ENCODE measurements at places on chromosomes 4 and X.

- DNase-seq = no peak
Observed at GRCh38 chr4:160563552-160564282, 1460.8 kb downstream of the RAPGEF2 start.

DNA sequence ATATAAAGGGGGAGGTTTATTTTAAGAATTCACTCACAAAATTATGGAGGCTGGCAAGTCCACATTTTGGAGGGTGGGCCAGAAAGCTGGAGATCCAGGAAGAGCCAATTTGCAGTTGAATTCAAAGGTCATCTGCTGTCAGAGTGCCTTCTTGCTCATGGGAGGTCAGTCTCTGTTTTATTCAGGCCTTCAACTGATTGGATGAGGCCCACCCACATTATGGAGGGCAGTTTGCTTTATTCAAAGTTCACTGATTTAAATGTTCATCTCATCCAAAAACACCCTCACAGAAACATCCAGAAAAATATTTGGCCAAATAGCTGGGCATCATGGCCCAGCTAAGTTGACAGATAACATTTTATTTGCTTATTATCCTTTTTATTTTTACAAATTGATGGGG is 59.5 kb downstream of the SEPSECS start:
- no peak for DNase-seq

DNA sequence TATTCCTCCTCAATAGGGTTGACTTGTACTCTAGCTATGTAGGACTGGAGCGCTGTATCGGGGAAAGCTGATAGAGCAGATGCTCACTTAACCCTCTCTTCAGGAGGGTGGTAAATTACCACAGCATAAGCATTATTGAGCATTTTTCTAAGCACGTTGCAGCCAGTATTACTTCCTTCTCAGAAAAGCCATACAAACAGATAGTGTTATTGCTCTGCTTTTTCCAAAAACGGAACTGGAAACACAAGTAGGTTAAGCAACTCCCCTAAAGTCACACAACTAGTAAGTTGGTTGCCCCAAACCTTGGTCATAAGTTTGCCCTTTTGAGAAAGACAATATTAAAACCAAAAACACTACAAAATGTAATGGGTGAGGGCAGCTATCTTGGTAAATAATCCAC is 73.9 kb downstream of the REELD1 start:
- DNase-seq = no peak

- DNase-seq = peak; percentile 71
Observed at GRCh38 chr4:139142087-139142486, 34.9 kb downstream of the ELF2 start.

DNA sequence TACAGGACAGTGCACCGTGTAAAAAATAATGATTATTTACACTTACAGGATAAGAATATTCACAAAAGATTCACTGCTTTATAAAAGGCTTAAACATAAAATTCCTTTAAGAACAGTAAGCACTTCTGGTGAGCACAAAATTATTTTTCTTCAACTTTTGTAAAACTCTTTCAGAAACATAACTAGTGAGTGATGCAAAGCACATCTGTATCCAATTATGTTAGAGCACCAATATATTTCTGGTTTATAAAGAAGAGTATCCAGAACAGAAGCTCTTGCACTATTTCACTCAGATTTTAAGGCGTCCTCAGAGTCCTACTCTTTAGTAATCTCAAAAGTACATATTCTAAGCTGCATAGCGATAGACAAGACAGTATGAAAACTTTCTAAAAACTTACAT is 276.0 kb downstream of the C4orf33 start:
- DNase-seq = no peak

GRCh38 chrX:55480390-55481062 is 9.1 kb downstream of the USP51 start:
- DNase-seq = no peak

- peak; percentile 29 for DNase-seq
Observed at GRCh38 chr4:138039010-138039409, 203.1 kb downstream of the SLC7A11 start.

DNA sequence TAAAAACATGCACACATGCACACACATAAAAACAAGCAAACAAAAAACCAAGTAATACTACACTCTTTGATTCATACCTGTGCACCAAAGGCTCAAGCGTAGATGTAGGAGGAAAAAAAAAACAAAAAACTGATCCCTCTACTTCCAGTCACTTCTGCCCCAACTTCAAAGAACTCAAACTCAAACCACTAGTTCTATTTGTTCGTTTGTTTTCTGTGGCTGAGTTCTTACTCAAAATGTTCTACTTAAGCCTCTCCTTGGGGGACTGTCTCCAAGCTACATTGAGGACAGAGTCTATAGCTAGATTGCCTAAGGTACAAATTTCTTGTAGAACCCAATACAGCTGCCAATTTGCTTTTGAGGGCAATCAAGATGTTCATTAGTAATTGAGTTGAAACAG is 171.0 kb upstream of the ATOH1 start:
- no peak for DNase-seq

DNA sequence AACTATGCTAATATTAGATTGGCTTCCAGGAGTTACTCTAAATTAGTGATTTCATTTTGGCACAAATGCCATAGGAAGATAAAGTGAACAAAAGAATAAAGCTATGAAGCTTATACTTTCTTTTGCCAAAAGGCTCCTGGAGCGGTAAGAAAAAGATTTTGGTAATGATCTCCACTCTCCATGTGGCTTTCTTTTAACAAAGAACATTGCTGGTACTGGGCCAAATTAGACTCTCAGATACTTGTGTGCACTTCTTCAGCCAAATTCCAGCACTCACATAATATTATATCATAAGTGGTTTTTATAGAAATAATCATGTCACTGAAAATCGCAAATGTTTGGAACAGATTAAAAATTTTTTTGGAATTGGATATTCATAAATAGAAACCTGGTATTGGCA is 142.4 kb upstream of the FGF13 start:
- no peak for DNase-seq

- no peak for DNase-seq
Observed at GRCh38 chr4:4923201-4923600, 63.7 kb downstream of the MSX1 start.

DNA sequence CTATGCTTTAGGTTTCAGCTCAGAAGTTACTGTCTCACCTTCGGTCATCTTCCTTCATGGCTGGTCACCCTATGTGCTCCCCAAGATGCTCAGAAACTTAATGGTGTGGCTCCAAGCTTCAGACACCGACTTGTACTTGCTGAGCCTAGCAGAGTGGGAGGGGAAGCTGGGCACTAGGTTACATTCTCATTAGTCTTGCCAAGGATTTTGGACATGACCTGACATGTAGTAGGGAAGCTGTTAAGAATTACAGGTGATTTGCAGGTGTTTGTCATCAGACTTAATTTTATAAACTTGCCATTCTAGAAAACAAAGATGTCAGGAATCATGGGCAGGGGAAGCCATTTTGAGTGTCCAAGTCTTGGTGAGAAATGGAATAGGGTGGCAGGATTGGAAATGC is 72.4 kb downstream of the CCNG2 start:
- no peak for DNase-seq

GRCh38 chr4:16334601-16335000 is 108.3 kb upstream of the TAPT1 start:
- DNase-seq = no peak

DNA sequence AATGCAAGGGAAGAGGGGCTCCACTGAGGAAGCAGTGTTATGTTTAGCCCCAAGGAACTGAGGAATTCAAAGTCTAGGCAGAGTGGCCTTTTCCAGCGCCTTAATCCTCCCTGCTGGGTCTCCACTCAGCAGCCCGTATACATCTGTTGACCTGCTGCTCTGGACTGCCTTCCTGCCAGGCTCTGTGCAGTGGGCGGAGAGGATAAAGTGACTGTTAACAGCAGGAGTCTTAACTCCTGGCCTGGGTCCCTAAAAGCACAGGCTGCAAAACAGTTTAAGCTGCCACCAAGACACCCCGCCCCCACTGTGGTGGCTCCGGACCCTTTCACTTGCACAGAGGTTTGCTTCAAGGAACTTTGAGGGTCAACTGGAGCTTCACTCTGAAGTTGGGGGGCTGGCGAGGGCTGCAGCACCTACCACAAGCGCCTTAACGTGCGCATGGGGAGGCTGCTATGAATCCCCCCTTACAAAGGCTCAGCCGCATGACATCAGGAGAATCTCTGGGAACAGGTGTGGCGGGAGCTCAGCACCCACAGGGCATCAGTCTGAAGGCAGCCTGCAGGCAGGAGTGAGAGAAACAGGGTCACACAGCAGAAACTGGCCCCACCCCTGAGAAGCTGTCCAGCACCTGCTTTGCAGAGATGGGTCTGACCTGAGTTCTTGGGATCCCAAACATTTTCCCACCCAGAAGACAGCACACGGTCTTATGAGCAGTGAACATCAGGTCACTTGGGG is 358.2 kb upstream of the GATB start:
- DNase-seq = no peak

DNA sequence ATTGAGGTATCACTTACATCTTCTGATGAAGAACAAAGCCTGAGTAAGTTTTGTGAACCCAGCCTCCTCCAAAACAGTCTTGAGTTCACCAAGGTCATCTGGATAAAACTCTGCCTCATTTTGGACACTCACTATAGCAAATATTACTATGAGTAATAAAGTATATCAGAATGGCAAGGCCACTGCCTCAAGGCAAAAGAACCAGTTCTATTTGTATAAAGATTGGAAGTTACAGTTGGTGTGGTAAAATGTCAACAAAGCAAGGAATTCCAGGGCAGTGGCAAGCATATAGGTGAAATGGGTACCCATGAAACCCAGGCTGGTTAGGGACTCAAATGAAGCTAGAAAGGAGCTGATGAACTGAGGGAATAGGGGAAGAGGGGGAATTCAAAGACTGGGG is 2.4 kb upstream of the ARHGEF6 start:
- peak; percentile 33 for DNase-seq

DNA sequence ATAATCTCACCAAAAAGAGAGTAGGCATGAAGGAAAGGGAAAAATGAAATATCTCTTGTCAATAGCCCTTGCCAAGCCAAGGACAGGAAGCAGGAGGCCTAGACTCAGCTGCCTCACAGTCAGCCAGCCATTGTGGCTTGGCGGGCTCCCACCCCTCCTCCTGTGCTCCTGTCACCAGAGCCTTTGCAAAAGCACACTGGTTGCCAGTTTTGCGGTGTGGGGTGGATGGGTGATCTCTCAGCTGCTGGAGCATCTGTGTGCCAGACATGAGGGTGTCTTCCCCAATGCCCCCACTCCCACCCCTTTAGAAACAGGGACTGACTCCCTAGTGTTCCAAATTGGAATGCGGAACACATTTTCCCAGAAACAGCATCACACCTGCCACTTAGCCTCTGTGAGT is 26.1 kb downstream of the ARHGEF6 start:
- DNase-seq = peak; percentile 42

- no peak for DNase-seq
Observed at GRCh38 chrX:68832516-68833447, 4.0 kb downstream of the EFNB1 start.

- DNase-seq = no peak
Observed at GRCh38 chr4:9804918-9805317, 23.5 kb downstream of the DRD5 start.

- no peak for DNase-seq
Observed at GRCh38 chr4:169948271-169948670, 77.9 kb downstream of the MFAP3L start.

DNA sequence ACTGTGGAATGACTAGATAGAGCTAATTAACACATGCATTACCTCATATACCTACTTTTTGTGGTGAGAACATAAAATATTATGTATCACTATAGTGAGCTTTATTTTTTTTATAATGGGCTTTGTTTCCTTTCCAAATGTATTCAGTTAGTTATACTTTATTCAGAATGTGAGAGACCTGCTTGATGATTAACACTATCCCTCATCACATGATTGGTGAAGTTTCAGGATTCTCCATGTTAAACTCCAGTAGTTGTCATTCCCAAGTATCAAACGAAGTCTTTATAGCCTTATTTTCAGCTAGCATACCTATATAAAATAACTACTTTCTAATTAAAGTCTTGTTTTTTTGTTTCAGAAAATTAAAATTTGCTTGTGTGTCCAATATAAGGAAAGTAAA is 8.8 kb downstream of the ZXDA start:
- DNase-seq = no peak

DNA sequence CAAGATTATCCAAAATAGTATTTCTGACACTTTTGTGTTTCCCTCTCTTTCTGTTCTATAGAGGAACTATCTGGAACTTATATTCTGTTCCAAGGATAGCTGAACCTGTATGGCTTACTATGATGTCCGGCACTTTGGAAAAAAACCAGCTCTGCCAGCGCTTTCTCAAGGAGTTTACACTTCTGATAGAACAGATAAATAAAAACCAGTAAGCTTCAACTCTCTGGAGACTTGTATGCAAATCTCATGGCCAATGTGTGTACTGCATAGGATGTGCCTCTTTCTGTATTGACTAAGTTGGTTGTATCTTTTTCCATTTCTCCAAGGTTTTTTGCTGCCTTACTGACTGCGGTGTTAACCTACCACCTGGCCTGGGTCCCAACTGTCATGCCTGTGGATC is 92.5 kb downstream of the FNIP2 start:
- DNase-seq = no peak

DNA sequence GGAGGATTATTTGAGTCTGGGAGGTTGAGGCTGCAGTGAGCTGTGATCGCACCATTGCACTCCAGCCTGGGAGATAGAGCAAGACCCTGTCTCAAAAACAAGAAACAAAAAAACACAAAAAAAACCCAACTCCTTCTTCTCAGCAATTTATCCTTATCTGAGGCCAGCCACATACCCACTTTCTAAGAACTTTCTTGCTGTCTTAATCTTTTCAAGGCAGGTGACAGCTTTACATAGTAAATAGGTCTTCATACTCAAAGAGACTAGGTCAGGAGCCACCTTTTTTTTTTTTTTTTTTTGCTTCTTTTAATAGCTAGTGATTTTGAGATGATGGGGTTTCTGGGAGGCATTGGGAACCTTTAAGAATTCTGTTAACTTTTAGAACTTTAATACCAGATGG is 26.1 kb upstream of the ZCCHC13 start:
- no peak for DNase-seq

- DNase-seq = peak; percentile 27
Observed at GRCh38 chr4:4386736-4387392, at the start of gene NSG1. Gene NSG1, plus strand, starts transcription at chr4:4387102. Its CDS starts 528 bp downstream, at chr4:4387630.

DNA sequence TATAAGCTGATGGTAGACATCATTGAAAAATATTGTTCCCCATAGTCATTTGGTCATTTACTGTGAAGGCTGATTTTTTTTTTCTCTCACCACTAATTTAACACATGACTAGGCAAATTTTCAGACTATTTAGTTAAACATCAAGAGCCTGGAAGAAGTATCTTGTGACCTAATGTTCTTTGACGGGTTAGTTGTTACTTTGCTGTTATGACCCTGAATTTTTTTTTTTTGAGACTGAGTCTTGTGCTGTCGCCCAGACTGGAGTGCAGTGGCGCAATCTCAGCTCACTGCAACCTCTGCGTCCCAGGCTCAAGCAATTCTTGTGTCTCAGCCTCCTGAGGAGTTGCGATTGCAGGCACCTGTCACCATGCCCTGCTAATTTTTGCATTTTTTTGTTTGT is 67.0 kb downstream of the HPF1 start:
- no peak for DNase-seq
